ENCODE measurements at places on chromosomes 13 and 19.

GRCh38 chr13:35694549-35695447 lies 218.3 kb upstream of the MAB21L1 start:
- no peak for DNase-seq

DNA sequence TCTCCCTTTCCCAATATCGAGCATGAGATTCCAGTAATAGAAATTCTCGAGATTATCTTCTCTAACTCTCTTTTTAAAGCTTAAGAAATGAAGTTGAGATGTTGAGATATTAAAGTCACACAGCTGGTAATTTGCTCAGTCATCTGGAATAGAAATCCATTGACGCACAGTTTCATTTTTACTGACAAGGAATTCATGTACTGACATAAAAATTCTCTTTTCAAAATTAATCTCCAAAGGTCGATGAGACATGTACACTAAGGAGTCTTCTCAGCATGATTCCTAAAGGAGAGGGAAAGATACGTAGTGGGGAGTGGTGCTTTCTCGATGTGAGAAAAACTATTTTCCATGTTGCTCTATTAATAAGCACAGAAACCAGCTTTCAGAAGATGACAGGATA lies 1639.5 kb upstream of the MIR17HG start:
- no peak for DNase-seq

DNA sequence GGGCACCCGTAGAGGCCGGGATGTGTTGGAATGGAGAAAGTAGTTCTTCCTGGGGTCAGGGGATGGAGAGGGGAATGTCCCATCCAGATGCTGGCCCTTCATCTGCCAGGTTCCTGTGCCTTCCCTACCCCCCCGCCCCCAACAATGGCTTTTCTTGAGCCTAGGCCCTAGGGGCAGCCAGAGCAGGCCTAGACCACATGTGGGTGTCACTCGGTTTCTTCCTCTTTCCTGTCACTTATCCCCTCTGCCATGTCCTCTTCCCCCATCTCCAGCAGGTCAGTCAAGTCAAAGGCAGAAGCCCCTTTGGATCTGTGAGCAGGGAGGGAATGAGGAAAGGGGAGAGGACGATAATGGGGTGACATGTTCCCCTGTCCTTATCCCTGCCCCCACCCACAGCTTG lies 36.4 kb downstream of the LYL1 start:
- DNase-seq, result peak; percentile 46

GRCh38 chr13:97468331-97468730 lies 34.4 kb downstream of the RAP2A start:
- no peak for DNase-seq

- DNase-seq, result peak; percentile 67
Measured at GRCh38 chr13:110676595-110677587, 29.0 kb downstream of the CARS2 start.

DNA sequence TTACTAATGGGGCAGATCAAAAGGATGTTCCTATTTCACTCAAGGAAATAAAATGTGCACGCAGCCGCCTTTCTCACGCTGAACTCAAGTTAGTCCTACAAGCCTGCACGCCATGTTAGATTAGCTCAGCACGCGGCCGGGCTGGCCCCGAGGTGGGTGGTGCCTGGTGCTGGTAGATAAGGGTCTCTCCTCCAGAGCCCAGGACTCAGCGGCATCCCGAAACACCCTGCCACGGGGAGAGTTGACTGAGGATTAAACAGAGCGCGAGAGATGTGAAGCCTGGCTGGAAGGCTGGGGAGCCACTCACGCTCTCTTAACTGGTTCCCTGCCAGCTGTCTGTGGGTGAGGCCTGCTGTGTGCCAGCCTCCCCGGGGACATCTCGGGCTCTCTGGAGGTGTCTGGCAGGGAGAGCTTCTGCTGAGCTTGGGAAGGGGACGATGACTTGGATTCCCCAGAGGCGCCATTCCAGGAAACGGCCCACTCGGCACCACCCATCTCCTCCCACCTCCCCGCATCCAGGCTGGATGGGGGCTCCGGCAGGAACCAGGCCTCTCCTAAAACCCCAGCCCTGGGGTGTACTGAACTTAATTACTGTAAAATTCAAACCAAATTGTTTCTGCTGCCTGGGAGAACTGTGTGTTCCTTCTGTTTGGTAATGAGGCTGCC lies 122.2 kb downstream of the KDM4B start:
- DNase-seq, result no peak

DNA sequence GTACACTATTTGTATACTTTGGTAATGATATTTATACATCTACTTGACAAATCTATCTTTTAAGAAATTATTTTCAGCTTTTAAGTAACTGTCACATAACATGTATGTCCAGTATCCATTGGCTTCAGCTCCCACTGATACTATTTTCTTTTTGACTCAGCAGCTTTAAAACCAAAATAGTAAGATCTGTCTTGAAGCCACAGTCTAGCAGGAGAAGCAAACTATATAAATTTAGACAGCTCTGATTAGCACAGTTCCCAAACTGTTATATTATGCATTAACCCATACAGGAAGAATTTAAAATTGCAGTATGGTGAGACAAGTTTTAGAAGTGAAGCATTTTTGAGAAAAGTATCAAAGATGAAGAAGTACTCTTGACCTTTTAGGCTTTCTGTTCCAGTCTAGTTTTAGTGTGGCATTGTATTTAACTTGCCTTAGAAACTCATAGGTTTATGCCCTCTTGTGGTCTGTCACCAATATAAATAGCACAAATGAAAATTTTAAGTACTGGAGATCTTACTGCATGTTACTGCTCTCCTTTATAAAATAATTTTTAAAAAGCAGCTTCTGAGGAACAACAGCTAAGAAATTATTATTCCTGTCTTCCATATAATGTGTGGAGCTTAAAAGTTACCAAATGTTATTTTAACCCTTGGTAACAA lies 24.7 kb downstream of the URI1 start:
- no peak for DNase-seq

GRCh38 chr13:76820759-76821158 lies 65.4 kb downstream of the KCTD12 start:
- DNase-seq, result no peak

DNA sequence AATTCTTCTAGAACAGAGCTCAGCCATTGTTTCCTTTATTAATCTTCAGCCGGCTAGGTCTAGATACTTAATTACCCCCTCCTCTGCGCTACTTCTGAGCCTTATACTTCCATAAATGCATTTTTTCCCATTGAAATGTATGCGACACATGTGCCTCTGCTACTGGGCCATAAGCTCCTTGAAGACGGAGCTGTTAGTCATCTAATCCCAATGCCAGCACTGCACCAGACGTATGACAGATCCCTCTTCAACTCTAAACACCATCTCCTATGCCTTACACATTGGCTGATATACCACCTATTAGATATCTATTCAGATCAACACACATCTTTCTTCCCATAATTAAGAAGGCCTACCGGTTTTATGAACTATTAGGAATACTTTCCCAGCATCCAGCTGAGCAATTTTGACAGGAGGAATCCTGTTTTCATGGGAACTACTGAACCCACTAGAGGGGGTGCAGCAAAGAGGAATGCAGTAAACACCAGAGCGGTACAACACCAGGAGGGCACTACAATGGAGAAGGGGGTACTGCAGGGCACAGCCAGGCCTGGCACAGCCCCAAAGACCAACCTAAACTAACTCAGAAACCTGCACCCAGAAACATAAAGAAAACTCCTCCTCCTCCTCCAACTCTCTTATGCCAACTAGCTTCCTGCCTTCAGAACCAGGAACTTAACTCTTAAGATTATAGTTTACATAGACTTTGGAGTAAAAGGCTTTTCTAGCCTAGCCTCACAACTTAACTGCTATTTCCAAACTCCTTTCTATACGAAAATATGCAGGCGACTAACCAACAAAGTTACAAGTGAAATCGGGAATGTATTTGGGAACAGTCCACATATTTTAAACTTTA lies 18.7 kb downstream of the STK24 start:
- no peak for DNase-seq

Measured in suppressor macrophage treated with lipopolysaccharide for 1 hour (primary cell).